ENCODE measurements at places on chromosomes 13 and 19. TPM values are rescaled to one million over a fixed set of nuclear protein-coding genes. Genes with fewer than 3 reads are reported as not detected.
A peak's percentile ranks its signal among the peaks of the same experiment; 100 is the strongest.

The C19orf67 gene
- polyA plus RNA-seq: not detected

DNA sequence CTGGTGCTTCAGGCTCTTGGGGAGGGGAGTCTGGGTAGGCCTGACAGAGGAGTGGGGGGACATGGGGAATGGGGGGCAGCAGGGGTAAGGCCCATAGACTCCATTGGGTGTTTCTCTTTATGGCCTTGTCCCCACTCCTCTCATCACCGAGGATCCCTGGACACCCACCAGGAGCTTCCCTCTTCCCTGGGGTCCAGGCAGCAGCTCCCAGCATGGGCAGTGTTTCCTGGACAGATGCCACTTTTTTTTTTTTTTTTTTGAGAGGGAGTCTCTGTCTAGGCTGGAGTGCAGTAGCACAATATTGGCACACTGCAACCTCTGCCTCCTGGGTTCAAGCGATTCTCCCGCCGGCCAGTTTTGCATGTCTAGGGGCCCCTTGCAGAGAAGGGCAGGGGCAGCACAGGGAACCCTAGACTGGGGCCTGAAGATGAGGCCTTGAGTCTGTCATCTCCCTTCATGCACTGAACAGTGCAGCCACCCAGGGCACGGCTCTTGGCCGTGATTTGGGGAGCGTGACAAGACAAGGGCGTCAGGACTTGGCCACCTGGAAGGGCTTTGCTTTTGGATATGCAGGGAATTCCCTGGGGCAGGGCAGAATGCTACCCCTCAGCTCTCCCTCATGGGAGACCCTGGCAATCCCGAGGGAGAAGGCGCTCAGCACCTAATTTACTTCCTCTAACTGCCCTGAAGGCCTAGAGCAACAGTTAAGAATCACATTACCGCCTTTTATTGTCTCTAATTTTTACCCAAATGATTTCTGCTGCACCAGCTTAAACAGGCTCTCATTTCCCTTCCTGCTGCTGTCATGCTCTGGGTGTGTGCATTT lies 213.9 kb upstream of the ZNF536 start:
- peaks cover 7% of the 10 kb centered on the region for H3K4me1 ChIP-seq
- no peaks in the 10 kb centered on the region for H3K27me3 ChIP-seq
- H3K4me3 ChIP-seq: no peak overlapping the region
- H3K36me3 ChIP-seq: no peaks in the 10 kb centered on the region
- no peak for DNase-seq

DNA sequence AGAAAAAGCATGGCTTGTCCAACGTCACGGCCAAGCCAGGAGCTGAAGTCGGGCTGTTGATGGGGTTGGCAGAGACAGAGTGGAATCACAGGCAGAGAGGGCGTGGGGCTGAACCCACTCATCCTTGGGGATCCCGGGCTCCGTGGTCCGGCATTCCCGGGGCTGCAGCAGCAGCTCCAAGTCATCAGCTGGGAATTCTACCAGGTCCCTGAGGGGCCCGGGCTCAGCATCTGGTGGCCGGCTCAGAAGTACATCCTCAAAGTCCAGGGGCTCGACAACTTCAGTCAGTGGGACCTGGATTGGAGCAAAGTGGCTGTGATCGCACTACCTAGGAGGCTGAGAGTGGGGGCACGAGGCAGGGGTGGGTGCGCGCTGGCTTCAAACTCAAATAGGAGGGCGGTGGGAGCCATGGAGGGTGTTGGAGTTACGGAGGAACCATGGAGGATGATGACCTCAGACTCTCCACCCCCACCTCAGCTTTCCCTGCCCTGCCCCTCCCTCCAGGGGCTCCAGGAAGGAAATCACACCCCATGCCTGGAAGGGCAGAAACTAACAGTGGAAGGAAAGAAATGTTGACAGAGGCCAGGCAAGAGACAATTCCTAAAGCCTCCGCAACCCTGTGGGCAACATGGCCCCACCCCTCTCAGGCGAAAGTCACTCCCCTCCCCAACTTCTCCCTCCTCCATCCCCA lies 9.5 kb downstream of the DOCK6 start:
- no peak overlapping the region for H3K4me3 ChIP-seq
- H3K27ac ChIP-seq: no peak overlapping the region
- H3K36me3 ChIP-seq: no peaks in the 10 kb centered on the region
- H3K4me1 ChIP-seq: no peaks in the 10 kb centered on the region
- DNase-seq: no peak

GRCh38 chr19:54388802-54389139 lies 24.0 kb upstream of the LAIR1 start:
- H3K4me1 ChIP-seq: peaks cover 38% of the 10 kb centered on the region
- peak overlapping the region; percentile 62 for H3K4me3 ChIP-seq
- H3K27ac ChIP-seq: peak overlapping the region; percentile 65
- no peaks in the 10 kb centered on the region for H3K36me3 ChIP-seq
- H3K27me3 ChIP-seq: no peaks in the 10 kb centered on the region

The PPFIA3 gene
- 2.1 TPM for polyA plus RNA-seq

The EBPL gene
- 16.0 TPM for polyA plus RNA-seq

DNA sequence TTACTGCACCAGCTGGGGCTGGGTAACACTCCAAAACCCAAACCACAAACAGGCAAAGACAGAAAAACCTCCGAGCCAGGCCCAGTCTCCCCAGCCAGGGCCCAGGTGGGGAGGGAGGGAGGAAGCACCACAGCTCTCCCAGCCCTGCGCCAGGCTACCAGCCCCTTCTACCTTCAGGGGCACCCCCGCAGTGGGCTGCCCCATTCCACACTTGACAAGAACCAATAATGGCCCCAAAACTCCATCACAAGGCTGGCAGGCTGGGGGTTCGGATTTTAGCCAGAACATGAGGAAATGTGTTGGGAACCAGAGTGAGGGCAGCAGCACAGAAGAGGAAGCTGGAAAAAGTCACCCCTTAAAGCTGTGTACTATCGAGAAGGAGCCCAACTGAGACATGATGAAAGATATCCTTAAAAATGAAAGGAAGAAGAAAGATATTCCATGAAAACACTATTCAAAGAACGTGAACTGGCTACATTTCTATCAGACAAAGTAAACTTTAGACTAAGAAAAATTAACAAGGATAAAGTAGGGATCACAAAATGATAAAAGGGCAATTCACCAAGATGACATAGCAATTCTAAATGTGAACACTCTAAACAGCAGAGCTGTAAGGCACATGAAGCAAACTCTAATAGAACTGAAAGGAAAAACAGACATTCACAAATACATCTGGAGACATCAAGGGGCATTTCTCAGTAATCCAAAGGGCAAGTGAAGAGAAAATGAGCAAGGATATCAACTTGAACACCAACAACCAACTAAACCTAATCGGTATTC lies 12.9 kb downstream of the TUBGCP3 start:
- H3K4me3 ChIP-seq: no peak overlapping the region
- DNase-seq: no peak
- H3K4me1 ChIP-seq: peaks cover 13% of the 10 kb centered on the region
- H3K36me3 ChIP-seq: no peaks in the 10 kb centered on the region
- no peaks in the 10 kb centered on the region for H3K27me3 ChIP-seq

- no peak overlapping the region for H3K4me3 ChIP-seq
- H3K36me3 ChIP-seq: no peaks in the 10 kb centered on the region
- DNase-seq: peak; percentile 59
- H3K4me1 ChIP-seq: peaks cover 23% of the 10 kb centered on the region
- H3K27me3 ChIP-seq: no peaks in the 10 kb centered on the region
- H3K27ac ChIP-seq: no peak overlapping the region
Observed at GRCh38 chr19:18644196-18645034, 7.6 kb downstream of the KLHL26 start.

- H3K4me3 ChIP-seq: no peak overlapping the region
- H3K4me1 ChIP-seq: peaks cover 3% of the 10 kb centered on the region
- no peak for DNase-seq
- H3K27me3 ChIP-seq: no peaks in the 10 kb centered on the region
- H3K36me3 ChIP-seq: no peaks in the 10 kb centered on the region
- H3K27ac ChIP-seq: no peak overlapping the region
Observed at GRCh38 chr19:3580156-3580934, 4.9 kb upstream of the GIPC3 start.

DNA sequence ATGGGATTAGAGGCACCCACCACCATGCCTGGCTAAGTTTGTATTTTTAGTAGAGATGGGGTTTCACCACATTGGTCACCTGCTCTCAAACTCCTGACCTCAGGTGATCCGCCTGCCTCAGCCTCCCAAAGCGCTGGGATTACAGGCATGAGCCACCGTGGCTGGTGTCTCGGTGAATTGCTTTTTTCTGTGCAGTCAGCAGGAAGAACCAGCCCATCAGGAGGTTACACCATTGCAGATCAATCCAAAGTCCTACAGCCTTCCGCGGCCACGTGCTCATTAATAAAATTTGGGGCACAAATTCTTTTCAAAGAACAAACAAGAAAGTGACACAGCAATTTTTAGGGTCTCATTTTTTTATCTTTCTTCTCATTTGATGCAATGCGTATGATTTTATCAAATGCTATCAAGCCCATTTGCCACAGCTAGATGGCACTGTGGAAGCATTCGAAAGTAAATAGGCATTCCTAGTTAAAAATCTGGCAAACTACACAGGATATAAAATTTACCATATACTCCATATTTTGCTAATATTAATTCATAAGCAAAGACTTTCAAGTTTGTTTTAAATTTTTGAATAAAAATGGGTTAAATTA lies 54.4 kb upstream of the ZNF835 start:
- no peak for DNase-seq
- H3K27me3 ChIP-seq: no peaks in the 10 kb centered on the region
- H3K4me1 ChIP-seq: no peaks in the 10 kb centered on the region
- no peaks in the 10 kb centered on the region for H3K36me3 ChIP-seq
- H3K4me3 ChIP-seq: no peak overlapping the region

- no peak overlapping the region for H3K4me3 ChIP-seq
- no peaks in the 10 kb centered on the region for H3K4me1 ChIP-seq
- no peak for DNase-seq
Observed at GRCh38 chr13:42495751-42496150, 78.2 kb upstream of the TNFSF11 start.

GRCh38 chr13:45209229-45209628 lies 8.4 kb upstream of the KCTD4 start:
- H3K27me3 ChIP-seq: no peaks in the 10 kb centered on the region
- H3K4me3 ChIP-seq: no peak overlapping the region
- DNase-seq: no peak
- H3K4me1 ChIP-seq: no peaks in the 10 kb centered on the region

The FOXO1 gene
- polyA plus RNA-seq: 22.8 TPM

DNA sequence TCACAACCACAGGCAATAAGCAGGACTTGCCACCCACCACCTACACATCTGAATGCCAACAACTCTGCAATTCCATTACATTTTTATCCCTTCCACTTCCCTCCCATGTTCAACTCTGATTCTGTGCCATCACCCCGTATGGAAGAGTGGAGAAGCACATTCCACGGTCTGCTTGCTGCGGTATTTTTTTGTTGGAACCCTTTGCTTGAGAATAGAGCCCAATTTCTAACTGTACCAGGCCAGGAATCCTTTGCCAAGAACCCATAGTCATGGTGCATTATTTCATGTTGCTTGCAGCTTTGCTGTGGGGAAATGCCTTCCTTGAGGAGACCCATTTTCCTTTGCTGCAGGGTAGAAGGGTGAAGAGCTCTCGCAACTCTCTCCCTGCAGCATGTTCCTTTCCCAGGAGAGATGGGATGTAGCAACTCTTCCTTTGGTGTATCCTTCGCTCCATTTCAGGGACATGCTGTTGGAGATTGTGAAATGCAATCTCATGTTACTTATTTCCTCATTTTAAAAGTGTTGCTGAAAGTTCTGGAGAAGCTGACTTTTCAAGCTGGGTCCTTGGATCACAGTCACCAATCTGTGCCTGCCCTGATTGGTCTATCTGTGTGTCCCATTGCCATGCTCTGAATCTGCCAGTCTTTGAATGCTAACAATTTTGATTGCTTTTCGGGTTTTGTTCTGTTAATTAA lies 69.8 kb upstream of the STARD13 start:
- DNase-seq: no peak
- H3K27me3 ChIP-seq: peaks cover 5% of the 10 kb centered on the region
- H3K4me1 ChIP-seq: peaks cover 29% of the 10 kb centered on the region
- H3K27ac ChIP-seq: no peak overlapping the region
- no peaks in the 10 kb centered on the region for H3K36me3 ChIP-seq
- H3K4me3 ChIP-seq: no peak overlapping the region

DNA sequence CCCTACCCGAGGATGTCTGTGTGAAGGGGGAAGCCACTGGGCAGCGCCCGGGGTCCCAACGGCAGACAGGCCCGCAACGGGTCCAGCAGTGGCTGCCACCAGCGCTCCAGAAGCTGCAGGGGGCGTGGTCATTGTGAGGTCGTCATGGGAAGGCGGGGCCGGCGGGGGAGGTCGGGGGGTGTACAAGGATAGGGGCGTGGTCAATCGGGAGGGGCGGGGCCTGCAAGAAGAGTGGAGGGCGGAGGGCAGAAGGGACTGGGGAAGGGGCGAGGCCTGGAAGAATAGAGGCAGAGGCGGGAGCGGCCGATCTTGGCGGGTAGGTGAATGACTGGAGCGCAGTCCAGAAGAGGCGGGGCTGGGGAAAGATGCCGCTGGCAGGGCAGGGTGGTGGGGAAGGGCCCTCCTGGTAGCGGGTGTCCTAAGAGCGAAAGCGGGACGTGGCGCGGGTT lies 4.4 kb downstream of the FUZ start:
- H3K36me3 ChIP-seq: peaks cover 7% of the 10 kb centered on the region
- H3K4me3 ChIP-seq: peak overlapping the region; percentile 87
- no peaks in the 10 kb centered on the region for H3K27me3 ChIP-seq
- H3K4me1 ChIP-seq: peaks cover 30% of the 10 kb centered on the region
- H3K27ac ChIP-seq: peak overlapping the region; percentile 66

The ICAM4 gene
- polyA plus RNA-seq: 0.71 TPM

GRCh38 chr13:98606296-98606695 lies 29.4 kb upstream of the STK24 start:
- no peak overlapping the region for H3K27ac ChIP-seq
- no peaks in the 10 kb centered on the region for H3K36me3 ChIP-seq
- H3K4me3 ChIP-seq: no peak overlapping the region

DNA sequence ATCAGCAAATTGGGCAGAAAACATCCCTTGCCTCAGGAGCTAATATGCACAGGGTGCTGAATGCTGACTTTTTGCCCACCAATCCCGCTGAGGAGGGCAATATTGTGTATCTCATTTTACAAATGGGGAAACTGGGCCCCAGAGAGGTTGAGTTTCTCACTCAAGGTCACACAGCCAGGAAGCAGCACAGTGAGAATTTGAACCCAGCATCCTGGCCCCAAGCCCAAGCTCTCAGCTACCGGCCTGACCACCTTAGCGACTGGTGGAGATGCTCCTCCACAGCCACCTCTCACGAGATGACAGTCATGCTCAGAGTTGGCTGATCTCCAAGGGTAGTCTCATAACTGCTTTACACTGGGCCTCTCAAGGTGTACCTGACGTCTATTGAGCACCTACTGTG lies 3.5 kb downstream of the FBXW9 start:
- H3K4me3 ChIP-seq: no peak overlapping the region
- H3K27me3 ChIP-seq: no peaks in the 10 kb centered on the region
- DNase-seq: no peak
- H3K27ac ChIP-seq: no peak overlapping the region
- H3K4me1 ChIP-seq: peaks cover 17% of the 10 kb centered on the region

GRCh38 chr19:41691268-41691970 lies 3.3 kb upstream of the CEACAM7 start:
- no peaks in the 10 kb centered on the region for H3K27me3 ChIP-seq
- no peaks in the 10 kb centered on the region for H3K36me3 ChIP-seq
- H3K4me3 ChIP-seq: no peak overlapping the region
- H3K4me1 ChIP-seq: no peaks in the 10 kb centered on the region
